Activated naive CD8-positive, alpha-beta T cell treated with anti-CD3 and anti-CD28 coated beads, Interleukin-2, amount 10 ng/mL, durations not matched to agents 7 days and 5 days (primary cell): ENCODE measurements at places on chromosomes 4 and X. TPM values are rescaled to one million over a fixed set of nuclear protein-coding genes. Genes with fewer than 3 reads are reported as not detected.

ETDA gene
- total RNA-seq, result not detected

PCYT1B gene
- total RNA-seq, result 0.17 TPM

TMEM144 gene
- 0.14 TPM for total RNA-seq

C1QTNF7 gene
- total RNA-seq, result not detected

MMGT1 gene
- 18.7 TPM for total RNA-seq

- H3K4me3 ChIP-seq, result no peak overlapping the region
- DNase-seq, result no peak
- H3K27ac ChIP-seq, result no peak overlapping the region
- H3K36me3 ChIP-seq, result no peaks in the 10 kb centered on the region
- H3K4me1 ChIP-seq, result no peaks in the 10 kb centered on the region
Observed at GRCh38 chrX:57070185-57070984, 51.0 kb downstream of the SPIN2B start.

DNA sequence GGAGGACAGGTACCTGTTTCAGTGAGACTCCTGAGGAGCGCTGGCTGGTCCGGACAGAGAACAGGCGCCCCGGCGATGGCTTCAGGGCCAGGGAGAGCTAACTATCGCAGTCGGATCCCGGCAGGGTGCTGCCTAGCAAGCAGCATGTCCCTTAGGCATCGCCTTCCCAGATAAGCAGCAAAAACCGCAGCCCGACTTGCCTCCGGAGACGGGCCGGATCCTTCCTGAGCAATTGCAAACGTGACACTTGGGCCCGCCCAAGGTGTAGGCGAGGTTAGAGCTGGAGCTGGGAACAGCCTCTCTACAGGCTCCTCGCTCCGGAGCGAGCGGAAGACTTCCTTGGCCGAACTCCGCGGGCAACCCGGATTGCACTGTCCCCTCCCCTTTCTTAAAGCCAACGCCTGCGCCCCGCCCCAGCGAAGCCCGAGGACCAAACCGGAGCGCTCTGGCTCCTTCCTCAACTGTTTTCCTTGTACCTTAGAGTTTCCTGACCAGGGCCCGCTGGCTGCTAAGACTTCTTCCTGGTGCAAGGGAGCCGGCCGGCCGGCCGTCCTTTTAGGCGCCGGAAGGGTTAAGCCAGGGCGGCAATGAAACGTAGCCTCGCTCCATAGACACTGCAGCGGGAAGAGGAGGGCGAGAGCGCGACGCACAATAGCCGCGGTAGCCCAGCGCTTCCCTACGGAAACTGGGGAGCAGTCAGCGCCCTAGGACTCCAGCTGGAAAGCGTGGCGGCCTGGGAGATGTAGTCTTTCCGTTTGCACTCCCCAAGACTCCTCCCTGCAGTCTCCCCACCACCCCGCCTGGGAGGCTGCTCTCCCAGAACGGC is at the start of gene OPHN1:
TSS of gene OPHN1 (minus strand) at position 341 of the 826 bp plus-strand sequence. CDS start 475 bp downstream, outside the sequence.
- H3K4me3 ChIP-seq, result peak within 1 kb of the TSS; percentile 79
- H3K27ac ChIP-seq, result no peak within 1 kb of the TSS
- no peaks in the 10 kb centered on the region for H3K36me3 ChIP-seq
- peak; percentile 24 for DNase-seq

- peak overlapping the region; percentile 72 for H3K4me3 ChIP-seq
- H3K27me3 ChIP-seq, result no peaks in the 10 kb centered on the region
- DNase-seq, result peak; percentile 49
- peaks cover 45% of the 10 kb centered on the region for H3K4me1 ChIP-seq
- H3K27ac ChIP-seq, result peak overlapping the region; percentile 81
Observed at GRCh38 chr4:184409911-184410692, 64.2 kb downstream of the IRF2 start.

- H3K27ac ChIP-seq, result no peak overlapping the region
- no peaks in the 10 kb centered on the region for H3K27me3 ChIP-seq
- H3K4me3 ChIP-seq, result no peak overlapping the region
- DNase-seq, result no peak
- no peaks in the 10 kb centered on the region for H3K4me1 ChIP-seq
Observed at GRCh38 chr4:114464726-114465272, 133.8 kb upstream of the UGT8 start.

DNA sequence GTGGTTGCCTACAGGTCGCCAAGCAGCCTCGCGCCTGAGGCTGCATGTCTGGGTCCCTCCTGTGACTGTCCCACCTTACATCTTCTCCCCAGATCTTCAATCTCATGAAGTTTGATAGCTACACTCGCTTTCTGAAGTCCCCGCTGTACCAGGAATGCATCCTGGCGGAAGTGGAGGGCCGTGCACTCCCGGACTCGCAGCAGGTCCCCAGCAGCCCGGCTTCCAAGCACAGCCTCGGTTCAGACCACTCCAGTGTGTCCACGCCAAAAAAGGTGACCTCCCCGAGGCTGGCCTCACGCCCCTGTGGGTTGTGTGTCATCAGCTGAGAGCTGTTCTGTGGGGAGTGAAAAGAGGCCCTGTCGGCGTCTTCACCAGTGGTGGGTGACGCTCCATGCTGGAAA is 24.9 kb upstream of the HGFAC start:
- H3K4me1 ChIP-seq, result no peaks in the 10 kb centered on the region
- H3K4me3 ChIP-seq, result no peak overlapping the region
- H3K27ac ChIP-seq, result no peak overlapping the region
- no peak for DNase-seq

GRCh38 chrX:7904562-7904961 is 22.7 kb downstream of the PNPLA4 start:
- H3K4me3 ChIP-seq, result no peak overlapping the region
- H3K27me3 ChIP-seq, result no peaks in the 10 kb centered on the region
- peaks cover 2% of the 10 kb centered on the region for H3K36me3 ChIP-seq
- H3K4me1 ChIP-seq, result no peaks in the 10 kb centered on the region

DNA sequence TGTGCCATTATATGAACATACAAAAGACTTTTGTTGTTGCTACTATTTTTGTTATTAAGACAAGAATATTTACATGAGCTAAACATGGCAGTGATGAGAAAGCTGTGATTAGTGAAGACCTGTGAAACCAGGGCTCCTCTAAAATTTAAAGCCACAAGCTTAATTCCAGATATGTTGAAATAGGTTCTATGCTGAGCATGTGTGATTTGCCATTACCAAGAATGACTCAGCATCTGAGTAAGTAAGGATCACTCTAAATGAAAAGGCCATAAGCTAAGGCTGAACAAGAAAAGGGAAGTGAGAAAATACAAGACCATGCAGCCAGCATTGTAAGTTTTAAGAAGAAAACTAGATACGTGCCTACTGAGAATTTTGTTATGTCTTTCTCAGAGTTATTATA is 75.9 kb upstream of the CAMK2D start:
- no peak overlapping the region for H3K27ac ChIP-seq
- no peaks in the 10 kb centered on the region for H3K4me1 ChIP-seq
- no peaks in the 10 kb centered on the region for H3K27me3 ChIP-seq
- H3K4me3 ChIP-seq, result no peak overlapping the region
- DNase-seq, result no peak
